ENCODE measurements at places on chromosomes 16 and 17.

GRCh38 chr17:62870030-62870541 lies 62.0 kb upstream of the MARCHF10 start:
- no peak for DNase-seq

GRCh38 chr16:168424-168823 lies 2.6 kb downstream of the HBM start:
- no peak for DNase-seq

- no peak for DNase-seq
Observed at GRCh38 chr17:77875051-77875780, 83.3 kb upstream of the TNRC6C start.

GRCh38 chr16:70754851-70755600 lies 45.9 kb downstream of the VAC14 start:
- no peak for DNase-seq

DNA sequence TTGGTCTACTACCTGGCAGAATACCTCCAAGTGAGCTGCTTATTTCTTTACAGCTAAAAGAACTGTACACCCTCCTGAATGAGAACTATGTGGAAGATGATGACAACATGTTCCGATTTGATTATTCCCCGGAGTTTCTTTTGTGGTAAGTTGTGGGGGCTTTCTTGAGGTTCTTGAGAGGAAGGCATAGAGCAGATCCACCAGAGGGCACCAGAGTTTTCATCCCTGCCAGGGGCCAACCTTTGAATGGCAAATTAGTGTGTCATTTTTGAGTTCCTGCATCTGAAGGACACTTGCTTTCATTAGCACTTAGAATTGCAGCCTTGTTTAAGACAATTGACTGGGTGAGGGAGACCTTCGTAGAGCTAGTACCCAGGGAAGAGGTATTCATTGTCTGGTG lies 35.0 kb downstream of the NMT1 start:
- no peak for DNase-seq

GRCh38 chr16:35731341-35732040 lies 2272.1 kb downstream of the TP53TG3F start:
- DNase-seq: no peak

- no peak for DNase-seq
Observed at GRCh38 chr16:89090182-89090630, 3.4 kb upstream of the ACSF3 start.

GRCh38 chr17:2366747-2367494 lies 29.6 kb downstream of the SGSM2 start:
- DNase-seq: no peak

Data from stimulated activated CD4-positive, alpha-beta T cell treated with anti-CD3 and anti-CD28 coated beads, TNF-alpha, amount 100 ng/mL, for 1 hour (primary cell).